ENCODE measurements at places on chromosomes 3 and 15. TPM values are rescaled to one million over a fixed set of nuclear protein-coding genes. Genes with fewer than 3 reads are reported as not detected.

Gene CACNA2D3
- total RNA-seq = 0.08 TPM

Gene RPP25
- 2.3 TPM for total RNA-seq

Gene GCNT3
- total RNA-seq = 0.37 TPM

Gene TMCO5A
- not detected for total RNA-seq

Gene SNX33
- 10.8 TPM for total RNA-seq

Gene SNX22
- total RNA-seq = 37.4 TPM

Gene SLC15A2
- total RNA-seq = 2.3 TPM

Gene CA12
- total RNA-seq = 0.08 TPM

Gene DUSP7
- total RNA-seq = 5.0 TPM

DNA sequence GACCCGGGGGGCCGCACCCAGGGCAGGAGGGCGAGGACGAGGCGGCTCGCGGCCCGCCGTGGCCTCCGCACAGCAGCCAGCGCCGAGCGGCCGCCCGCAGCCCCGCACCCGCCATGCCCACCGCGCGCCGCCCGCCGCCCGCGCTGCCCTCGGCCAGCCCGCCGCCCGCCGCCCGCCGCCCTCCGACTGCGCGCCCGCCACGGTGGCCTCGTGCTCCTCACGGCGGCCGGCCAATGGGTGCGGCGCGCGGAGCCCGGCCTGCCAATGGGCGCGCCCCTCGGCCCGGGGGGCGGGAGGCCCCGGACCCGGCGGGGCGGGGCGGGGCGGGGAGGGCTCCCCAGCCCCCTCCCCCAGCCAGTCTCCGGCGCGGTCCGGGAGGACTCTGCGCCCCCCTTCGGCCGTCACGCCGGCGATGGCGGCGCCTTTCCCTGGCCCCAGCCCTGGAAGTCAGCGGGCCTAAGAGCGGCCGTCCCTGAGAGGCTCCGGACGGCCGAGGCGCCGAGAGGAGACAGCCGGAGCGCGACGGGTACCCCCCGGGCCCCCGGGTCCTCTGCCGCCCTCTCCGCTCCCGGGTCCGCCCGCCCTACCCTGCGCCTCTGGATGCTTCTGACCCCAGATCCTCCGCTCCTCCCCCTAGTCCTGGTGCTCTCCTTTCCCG lies at the start of gene NT5DC2:
NT5DC2 (minus strand) TSS at position 235 of the 658 bp plus-strand sequence; CDS start at position 115, 120 bp downstream.
- peak within 1 kb of the TSS; percentile 47 for H3K4me3 ChIP-seq

GRCh38 chr3:5160940-5161858 lies 26.3 kb upstream of the EDEM1 start:
- H3K4me3 ChIP-seq = no peak overlapping the region
- no peak overlapping the region for H3K27ac ChIP-seq
- peaks cover 2% of the 10 kb centered on the region for H3K4me1 ChIP-seq
- DNase-seq = no peak
- H3K27me3 ChIP-seq = no peaks in the 10 kb centered on the region

DNA sequence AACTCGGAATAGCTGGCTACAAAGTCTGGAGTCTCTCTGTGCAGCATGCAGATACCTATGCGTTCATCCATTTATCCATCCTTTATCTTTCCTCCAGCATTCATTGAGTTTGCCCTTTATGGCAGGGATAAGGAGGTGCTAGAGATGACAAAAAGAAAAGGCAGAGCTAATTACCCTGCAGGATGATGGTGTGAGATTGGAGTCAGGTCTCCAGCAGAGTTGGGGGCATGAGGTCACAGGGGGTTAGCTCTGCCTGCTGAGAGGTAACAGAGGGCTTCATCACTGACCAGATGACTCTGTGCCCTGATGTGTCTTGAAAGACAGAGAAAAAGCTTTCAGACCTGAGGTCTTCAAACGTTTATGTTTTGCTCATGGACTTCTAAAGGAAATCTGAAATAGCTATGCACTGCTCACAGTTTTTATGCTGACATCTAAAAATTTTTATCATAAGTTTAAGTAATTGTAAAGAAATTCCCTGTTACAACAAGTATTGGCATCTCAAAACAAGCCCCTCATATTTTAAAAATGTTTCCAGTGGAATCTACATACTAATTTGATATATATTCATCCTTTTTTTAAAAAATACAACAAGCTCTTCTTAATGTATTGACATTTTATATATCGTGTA lies 132.3 kb upstream of the ANKRD28 start:
- H3K27me3 ChIP-seq = no peaks in the 10 kb centered on the region
- H3K4me3 ChIP-seq = no peak overlapping the region
- H3K36me3 ChIP-seq = no peaks in the 10 kb centered on the region
- DNase-seq = no peak
- H3K4me1 ChIP-seq = peaks cover 6% of the 10 kb centered on the region
- no peak overlapping the region for H3K27ac ChIP-seq

DNA sequence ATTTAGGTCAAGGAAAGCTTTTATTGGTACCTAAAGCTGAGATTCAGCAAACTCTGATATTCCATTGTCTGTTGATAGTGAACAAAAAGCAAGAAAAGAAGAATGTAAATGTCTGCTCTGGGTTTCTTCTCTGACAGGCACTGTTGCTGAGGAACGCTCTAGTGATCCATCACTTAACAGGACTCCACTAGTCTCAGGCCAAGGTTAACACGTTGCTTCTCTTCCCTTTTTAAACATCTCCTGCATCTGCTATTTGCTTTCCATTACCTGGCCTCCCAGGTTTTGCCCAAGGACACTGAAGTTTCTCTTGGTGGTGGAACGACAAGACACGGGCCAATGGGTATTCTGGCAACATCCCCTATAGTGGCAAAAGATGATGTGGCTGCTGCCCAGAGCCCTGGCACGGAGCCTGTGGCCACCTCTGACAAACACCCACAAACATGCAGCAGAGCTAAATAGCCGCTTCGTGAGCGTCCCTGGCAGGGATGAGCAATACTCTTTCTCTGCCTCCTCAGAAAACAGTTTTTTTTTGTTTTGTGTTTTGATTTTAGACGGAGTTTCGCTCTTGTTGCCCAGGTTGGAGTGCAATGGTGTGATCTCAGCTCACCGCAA lies 97.8 kb upstream of the AKAP13 start:
- H3K36me3 ChIP-seq = no peaks in the 10 kb centered on the region
- no peak for DNase-seq
- no peak overlapping the region for H3K4me3 ChIP-seq
- H3K27me3 ChIP-seq = no peaks in the 10 kb centered on the region
- no peaks in the 10 kb centered on the region for H3K4me1 ChIP-seq
- H3K27ac ChIP-seq = no peak overlapping the region

DNA sequence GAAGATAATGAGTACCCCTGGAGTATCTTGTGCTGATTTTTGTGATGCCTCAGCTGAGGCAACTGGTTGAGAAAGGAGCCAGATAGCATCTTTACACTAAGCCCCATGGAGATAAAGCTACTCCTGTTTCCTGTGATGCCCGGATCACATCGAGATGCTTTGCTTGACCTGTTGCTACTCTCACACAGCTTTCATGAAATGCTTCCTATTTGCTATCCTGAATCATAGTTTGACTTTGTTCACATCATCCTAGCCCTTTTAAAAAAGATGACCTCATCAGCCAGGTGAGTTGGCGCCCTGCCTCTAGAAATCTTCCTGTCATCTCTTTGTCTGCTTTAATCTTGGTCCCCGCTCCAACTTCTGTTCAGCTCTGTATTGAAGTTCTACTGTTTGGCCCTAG lies 409.6 kb upstream of the TBL1XR1 start:
- DNase-seq = no peak
- H3K4me1 ChIP-seq = peaks cover 23% of the 10 kb centered on the region
- H3K27me3 ChIP-seq = no peaks in the 10 kb centered on the region
- no peak overlapping the region for H3K4me3 ChIP-seq
- H3K27ac ChIP-seq = no peak overlapping the region

- H3K4me3 ChIP-seq = no peak overlapping the region
- no peaks in the 10 kb centered on the region for H3K36me3 ChIP-seq
- H3K4me1 ChIP-seq = peaks cover 25% of the 10 kb centered on the region
- no peaks in the 10 kb centered on the region for H3K27me3 ChIP-seq
- DNase-seq = no peak
- peak overlapping the region; percentile 36 for H3K27ac ChIP-seq
These were observed 25.7 kb downstream of the LIPC start for GRCh38 chr15:58457466-58457965.

GRCh38 chr3:101143012-101143411 lies 149.8 kb upstream of the ABI3BP start:
- no peak overlapping the region for H3K27ac ChIP-seq
- no peak for DNase-seq
- H3K36me3 ChIP-seq = no peaks in the 10 kb centered on the region

DNA sequence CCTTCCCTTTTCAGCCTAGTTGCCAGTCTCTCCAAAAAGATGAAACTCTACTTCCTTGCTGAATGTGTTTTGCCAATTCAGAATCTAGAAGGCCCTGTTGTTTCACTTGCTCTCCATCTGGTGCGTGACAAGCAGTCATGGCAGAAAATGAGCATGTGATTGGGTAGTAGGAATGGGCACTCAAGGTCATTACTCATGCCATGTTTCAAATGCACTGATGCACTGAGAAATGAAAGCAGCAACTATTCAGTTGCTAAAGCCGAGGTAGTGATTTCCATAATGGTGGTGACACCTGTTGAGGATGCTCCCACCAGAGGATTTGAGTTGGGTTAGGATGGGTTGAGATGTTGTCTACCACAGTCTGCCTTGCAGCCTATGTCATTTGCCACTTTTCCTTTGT lies 12.7 kb downstream of the ZBTB38 start:
- no peak for DNase-seq
- H3K27me3 ChIP-seq = no peaks in the 10 kb centered on the region
- H3K27ac ChIP-seq = no peak overlapping the region

GRCh38 chr15:29959384-29960137 lies 123.2 kb upstream of the GOLGA8J start:
- no peak for DNase-seq
- H3K4me3 ChIP-seq = no peak overlapping the region
- no peaks in the 10 kb centered on the region for H3K27me3 ChIP-seq
- peaks cover 3% of the 10 kb centered on the region for H3K4me1 ChIP-seq

- no peaks in the 10 kb centered on the region for H3K4me1 ChIP-seq
- no peaks in the 10 kb centered on the region for H3K27me3 ChIP-seq
- no peak overlapping the region for H3K27ac ChIP-seq
- no peaks in the 10 kb centered on the region for H3K36me3 ChIP-seq
- no peak for DNase-seq
These were observed 719.3 kb upstream of the SGO1 start for GRCh38 chr3:20905210-20905805.

GRCh38 chr3:126845920-126846715 lies 136.8 kb upstream of the PLXNA1 start:
- H3K27ac ChIP-seq = no peak overlapping the region
- H3K4me3 ChIP-seq = no peak overlapping the region
- H3K4me1 ChIP-seq = no peaks in the 10 kb centered on the region
- no peaks in the 10 kb centered on the region for H3K36me3 ChIP-seq
- H3K27me3 ChIP-seq = no peaks in the 10 kb centered on the region
- DNase-seq = no peak

- peak overlapping the region; percentile 43 for H3K27ac ChIP-seq
- no peaks in the 10 kb centered on the region for H3K27me3 ChIP-seq
These were observed 10.3 kb downstream of the RMDN3 start for GRCh38 chr15:40744815-40745152.

DNA sequence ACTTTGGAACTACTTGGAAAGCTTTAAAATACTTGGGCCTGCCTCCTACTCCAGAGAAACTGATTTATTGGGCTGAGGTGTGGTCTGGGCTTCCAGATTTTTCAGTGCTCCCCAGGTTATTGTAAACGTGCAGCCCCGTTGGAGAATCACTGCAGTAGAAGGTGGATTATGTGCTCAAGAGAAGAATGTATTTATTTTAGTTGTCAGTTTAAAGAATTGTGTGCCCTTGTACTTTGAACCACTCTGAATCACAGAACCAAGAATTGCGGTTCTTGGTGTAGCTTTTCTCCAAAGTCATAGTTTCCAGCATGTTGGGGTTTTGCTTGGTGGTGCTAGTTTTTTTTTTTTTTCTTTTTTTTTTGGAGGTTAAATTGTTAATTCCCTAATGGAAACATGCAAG lies 1.6 kb downstream of the TATDN2 start:
- H3K27ac ChIP-seq = no peak overlapping the region
- H3K36me3 ChIP-seq = peaks cover 8% of the 10 kb centered on the region
- peaks cover 29% of the 10 kb centered on the region for H3K4me1 ChIP-seq
- H3K27me3 ChIP-seq = no peaks in the 10 kb centered on the region
- peak overlapping the region; percentile 72 for H3K4me3 ChIP-seq

- DNase-seq = no peak
- H3K27ac ChIP-seq = no peak overlapping the region
- no peak overlapping the region for H3K4me3 ChIP-seq
These were observed 174.3 kb upstream of the ZBTB20 start for GRCh38 chr3:115321400-115321805.

DNA sequence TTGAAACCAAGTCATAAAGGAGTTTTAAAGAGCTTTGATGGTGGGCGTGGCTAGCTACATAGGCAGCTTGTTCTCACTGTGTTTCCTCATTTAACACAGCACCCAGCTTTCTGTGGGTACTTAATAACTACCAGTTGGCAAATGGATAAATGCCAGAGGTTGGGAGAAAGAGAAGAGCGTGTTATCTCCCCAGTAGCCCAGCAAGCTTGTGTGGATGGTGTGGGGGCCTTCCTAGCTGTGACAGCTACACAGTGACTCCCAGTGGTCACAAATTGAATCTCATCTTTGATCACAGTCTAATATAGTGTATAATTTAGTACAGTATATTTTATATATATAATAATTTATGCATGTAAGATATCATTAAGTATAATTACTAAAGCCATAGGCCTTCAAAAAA lies 984.1 kb downstream of the EPHA3 start:
- DNase-seq = no peak
- H3K27ac ChIP-seq = no peak overlapping the region
- no peaks in the 10 kb centered on the region for H3K36me3 ChIP-seq
- H3K4me3 ChIP-seq = no peak overlapping the region
- H3K27me3 ChIP-seq = no peaks in the 10 kb centered on the region

DNA sequence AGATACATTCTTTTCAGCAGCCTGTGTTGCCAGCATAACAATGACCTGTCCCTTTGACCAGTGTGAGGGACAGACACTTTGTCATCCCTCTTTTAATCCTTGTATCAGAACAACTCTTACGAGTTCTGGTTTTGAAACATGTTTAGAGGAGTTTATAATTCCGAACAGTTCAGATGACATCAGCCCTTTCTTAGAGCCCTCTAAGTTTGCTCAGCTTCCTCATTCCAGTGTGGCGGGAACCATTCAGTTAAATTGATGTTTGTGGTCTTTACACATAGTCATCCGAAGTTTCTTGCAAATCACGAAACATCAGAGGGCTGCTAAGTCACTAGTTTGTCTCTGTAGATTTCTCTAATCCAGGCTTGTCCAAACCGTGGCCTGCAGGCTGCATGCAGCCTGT lies 102.5 kb downstream of the AKAP13 start:
- DNase-seq = no peak
- no peak overlapping the region for H3K27ac ChIP-seq
- no peaks in the 10 kb centered on the region for H3K4me1 ChIP-seq

GRCh38 chr15:62449638-62450037 lies 284.6 kb upstream of the C2CD4B start:
- H3K27me3 ChIP-seq = no peaks in the 10 kb centered on the region
- H3K27ac ChIP-seq = no peak overlapping the region
- H3K4me1 ChIP-seq = no peaks in the 10 kb centered on the region
- no peaks in the 10 kb centered on the region for H3K36me3 ChIP-seq
- H3K4me3 ChIP-seq = no peak overlapping the region

GRCh38 chr15:91165850-91166249 lies 65.8 kb downstream of the SV2B start:
- no peak for DNase-seq
- H3K27ac ChIP-seq = no peak overlapping the region
- H3K4me1 ChIP-seq = no peaks in the 10 kb centered on the region
